ENCODE measurements at places on chromosomes 11 and 22.

DNA sequence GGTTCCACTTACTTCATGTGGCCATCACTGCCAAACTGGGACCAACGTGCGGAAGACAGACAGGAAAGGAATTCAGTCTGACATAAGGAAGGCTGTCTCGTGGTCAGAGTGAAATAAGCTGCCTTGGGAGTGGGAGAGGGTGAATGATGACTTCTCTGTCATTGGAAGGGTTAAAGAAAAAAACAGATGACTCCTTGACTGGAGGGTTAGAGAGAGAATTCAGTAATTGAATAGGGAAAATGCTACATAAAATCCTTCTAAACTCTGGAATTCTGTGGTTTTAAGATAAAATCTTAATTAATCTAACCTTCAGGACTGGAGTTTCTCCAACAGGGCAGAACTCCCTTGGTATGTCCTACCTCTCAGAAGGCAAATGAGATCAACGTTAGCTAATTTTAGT is 33.8 kb downstream of the RAB30 start:
- no peak for DNase-seq

DNA sequence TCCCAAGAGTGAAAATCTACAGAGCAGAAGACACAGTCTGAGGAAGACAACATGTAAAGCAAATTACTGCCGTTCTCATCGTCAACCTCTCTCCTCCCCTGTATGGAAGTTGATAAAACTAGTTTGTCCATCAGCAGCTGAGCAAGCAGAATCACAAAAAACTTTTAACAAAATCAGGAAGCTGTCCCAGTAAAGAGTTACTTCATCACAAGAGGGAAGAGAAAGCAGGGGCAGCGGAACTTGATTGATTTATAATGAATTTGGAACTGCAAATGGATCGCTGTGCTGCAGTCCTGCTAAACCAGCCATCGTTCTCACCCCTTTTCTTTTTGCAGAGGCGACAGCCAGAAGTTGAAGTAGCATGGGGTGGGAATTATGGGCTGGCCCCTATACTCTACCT is 13.7 kb upstream of the UCP3 start:
- DNase-seq, result no peak

- DNase-seq, result no peak
Observed at GRCh38 chr22:46064966-46065666, 85.2 kb upstream of the PPARA start.

DNA sequence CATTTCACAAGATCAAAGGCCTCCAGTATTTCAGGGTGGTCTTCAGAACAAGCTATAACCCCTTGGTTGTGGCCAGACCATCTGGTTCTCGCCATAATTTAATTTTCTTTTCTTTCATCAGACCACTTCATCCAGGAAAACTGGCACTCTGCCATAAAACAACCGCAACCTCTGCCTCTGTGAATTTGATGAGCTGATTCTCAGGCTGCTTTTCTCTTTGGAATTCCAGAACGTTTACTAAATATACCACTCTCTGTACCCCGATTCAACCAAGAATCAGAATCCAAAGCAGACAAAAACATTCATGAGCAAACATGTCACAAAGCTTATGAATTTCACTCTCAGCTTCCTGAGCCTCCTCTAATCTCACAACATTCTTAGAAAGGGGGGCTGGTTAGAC is 331.8 kb upstream of the SYN3 start:
- DNase-seq, result no peak

DNA sequence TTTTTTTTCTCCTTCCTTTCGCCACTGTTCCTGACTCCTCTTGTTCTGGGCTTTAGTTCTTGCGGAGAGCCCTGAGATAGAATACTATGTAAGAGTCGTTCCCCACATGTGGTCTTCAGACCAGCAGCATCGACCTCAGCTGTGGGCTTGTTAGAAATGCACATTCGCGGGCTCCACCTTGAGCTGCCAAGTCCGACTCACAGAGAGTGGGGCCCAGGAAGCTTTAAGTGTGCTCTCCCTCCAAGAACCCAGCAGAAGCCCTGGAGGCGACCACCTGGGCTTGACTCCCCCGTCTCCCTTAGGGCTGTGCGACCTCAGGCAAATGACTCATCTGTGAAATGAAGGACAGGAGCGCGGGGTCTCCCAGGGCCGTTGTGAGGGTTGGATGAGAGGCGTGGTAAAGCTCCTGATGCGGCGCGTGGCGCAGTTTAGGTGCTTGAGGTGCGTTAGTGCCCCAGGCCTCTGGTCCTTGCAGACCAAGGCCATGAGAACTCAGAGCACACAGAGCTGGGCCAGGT is 18.8 kb downstream of the SAMM50 start:
- DNase-seq, result no peak

DNA sequence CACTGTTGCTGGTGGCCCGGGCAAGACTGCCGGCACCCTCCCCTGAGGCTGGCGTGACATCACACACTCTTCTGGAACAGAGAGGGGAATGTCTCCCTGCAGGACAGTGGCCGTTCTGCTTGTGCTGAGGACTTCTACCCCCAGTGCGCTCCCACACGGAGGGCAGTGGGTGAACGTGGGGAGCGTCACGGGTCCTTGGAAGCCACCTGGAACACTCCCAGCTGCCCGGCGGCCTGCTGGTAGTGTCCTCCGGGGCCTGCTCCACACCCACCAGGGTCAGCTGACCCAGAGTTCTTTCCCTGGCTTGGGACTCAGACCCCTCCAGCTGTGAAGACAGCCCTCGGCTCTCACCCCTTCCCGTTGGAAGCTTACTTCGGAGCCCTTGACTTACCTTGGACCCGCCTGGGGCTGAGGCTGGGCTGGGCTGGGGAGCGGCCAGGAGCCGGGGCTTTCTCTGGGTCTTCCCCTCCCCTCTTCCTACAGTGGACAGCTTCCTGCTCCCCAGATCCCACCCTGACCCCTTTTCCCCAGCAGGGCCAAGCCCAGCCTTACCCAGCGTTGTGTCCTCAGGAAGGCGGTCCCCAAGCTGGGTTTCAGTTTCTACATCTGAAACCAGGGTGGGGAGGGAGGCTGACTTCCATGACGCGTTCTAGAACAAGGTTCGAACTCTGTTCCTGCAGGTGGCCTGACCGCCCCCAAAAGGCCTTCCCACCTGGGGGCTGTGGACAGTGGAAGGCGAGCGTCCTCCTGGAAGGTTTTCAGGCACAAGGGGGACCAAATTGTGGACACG is 14.8 kb upstream of the GAL start:
- no peak for DNase-seq

- DNase-seq, result peak; percentile 2
Observed at GRCh38 chr11:110279881-110280280, 16.5 kb downstream of the RDX start.

DNA sequence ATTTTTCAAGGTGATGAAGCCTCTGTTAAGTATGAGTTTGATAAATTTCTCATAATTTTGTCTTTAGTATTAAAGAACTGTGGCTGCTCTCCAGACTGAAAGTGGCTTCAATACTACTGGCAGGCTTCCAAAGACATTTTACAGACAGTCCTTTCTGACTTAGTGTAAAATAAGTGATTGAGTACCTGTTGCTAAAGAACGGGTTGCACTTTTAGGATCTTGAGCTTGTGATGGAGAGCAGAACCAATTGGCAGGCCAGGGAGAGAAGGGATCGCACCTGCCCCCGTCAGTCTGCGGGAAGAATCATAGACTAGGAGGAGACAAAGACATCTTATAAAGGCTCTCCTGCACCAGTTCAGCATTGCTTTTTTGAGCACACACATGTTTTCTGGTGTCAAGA is 4.4 kb downstream of the NCAM1 start:
- DNase-seq, result no peak

GRCh38 chr11:62553080-62553838 is 6.7 kb upstream of the AHNAK start:
- peak; percentile 96 for DNase-seq
